ENCODE measurements at places on chromosomes 7 and 10.

- no peak overlapping the region for H3K4me3 ChIP-seq
- H3K4me1 ChIP-seq: peaks cover 29% of the 10 kb centered on the region
- H3K27me3 ChIP-seq: peaks cover 59% of the 10 kb centered on the region
- no peak for DNase-seq
- H3K36me3 ChIP-seq: no peaks in the 10 kb centered on the region
Measured at GRCh38 chr10:99522470-99523250, 10.1 kb upstream of the NKX2-3 start.

- H3K4me3 ChIP-seq: no peak overlapping the region
- no peaks in the 10 kb centered on the region for H3K36me3 ChIP-seq
- H3K27me3 ChIP-seq: no peaks in the 10 kb centered on the region
- H3K27ac ChIP-seq: no peak overlapping the region
- DNase-seq: no peak
- H3K4me1 ChIP-seq: no peaks in the 10 kb centered on the region
Measured at GRCh38 chr10:79047875-79048638, 20.7 kb upstream of the ZMIZ1 start.

DNA sequence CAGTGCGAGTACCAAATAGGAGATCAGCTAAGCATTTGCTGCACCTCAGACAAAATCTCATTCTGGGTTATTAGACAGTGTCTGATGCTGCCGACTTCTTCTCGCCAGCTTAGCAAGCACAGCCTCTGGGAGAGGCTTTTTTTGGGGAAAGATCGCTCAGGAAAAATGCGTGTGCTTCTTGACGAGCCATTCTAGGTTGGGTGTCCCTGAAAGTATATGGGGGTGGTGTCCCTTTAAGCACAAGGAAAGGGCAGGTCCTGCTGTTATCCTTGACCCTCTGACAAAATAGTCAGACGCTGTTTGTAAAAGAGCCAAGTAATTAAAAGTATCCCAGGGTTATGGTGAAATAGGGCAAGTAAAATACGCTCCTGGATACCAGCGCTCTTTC lies 540.1 kb upstream of the FZD8 start:
- no peaks in the 10 kb centered on the region for H3K36me3 ChIP-seq
- no peaks in the 10 kb centered on the region for H3K27me3 ChIP-seq
- H3K4me3 ChIP-seq: no peak overlapping the region
- H3K27ac ChIP-seq: peak overlapping the region; percentile 2

DNA sequence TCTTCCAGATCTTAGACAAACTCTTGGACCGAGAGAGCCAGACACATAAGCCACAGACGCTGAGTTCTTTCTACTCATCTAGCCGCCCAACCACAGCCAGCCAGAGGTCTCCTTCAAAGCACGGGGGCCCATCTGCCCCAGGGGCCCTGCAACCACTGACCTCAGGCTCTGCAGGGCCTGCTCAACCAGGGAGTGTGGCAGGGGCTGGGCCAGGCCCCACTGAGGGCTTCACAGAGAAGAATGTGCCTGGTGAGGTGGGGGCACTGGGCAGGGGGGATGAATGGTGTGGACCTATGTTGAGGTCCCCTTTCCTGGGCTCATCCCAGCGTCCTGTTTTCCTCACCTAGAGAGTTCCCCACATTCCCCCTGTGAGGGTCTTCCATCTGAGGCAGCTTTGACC lies 11.4 kb downstream of the ZSWIM8 start:
- no peak overlapping the region for H3K4me3 ChIP-seq
- H3K27ac ChIP-seq: no peak overlapping the region
- no peaks in the 10 kb centered on the region for H3K4me1 ChIP-seq
- peaks cover 93% of the 10 kb centered on the region for H3K36me3 ChIP-seq
- DNase-seq: no peak
- H3K27me3 ChIP-seq: no peaks in the 10 kb centered on the region

DNA sequence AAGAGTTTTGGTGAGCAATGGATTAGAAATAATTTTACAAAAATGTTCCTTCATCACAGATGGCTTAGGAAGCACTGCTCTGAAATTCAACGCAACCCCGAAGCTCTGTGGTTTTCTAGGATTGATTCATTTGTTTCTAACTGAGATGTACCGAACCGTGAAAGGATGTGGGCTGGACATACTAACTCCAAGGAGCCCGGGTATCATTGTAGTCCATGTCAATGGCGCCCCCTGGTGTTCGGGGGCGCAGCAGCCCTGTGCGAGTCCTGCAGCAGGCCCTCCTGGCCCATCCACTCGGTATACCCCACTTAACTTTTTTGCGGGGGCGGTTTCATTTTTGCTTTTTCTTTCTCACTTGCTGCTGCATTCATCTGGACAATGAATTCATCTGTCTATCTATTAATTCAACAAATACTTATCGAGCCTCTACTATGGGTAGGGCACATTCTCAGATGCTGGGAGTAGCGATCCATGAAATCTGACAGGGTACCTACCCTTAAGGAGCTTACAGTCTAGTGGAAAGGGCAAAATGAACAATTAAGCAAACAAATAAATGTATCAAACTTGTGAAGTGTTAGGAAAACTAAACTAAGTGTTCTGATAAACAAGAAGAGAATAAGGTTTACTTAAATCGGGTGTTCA lies 25.2 kb upstream of the ITPRID1 start:
- H3K27me3 ChIP-seq: no peaks in the 10 kb centered on the region
- H3K27ac ChIP-seq: no peak overlapping the region
- no peak for DNase-seq
- no peaks in the 10 kb centered on the region for H3K4me1 ChIP-seq
- no peaks in the 10 kb centered on the region for H3K36me3 ChIP-seq
- H3K4me3 ChIP-seq: no peak overlapping the region

- H3K27ac ChIP-seq: no peak overlapping the region
- no peaks in the 10 kb centered on the region for H3K36me3 ChIP-seq
- no peak overlapping the region for H3K4me3 ChIP-seq
- no peaks in the 10 kb centered on the region for H3K4me1 ChIP-seq
- H3K27me3 ChIP-seq: no peaks in the 10 kb centered on the region
Measured at GRCh38 chr10:86267286-86268195, 99.1 kb downstream of the GRID1 start.

GRCh38 chr10:72277996-72278667 lies 4.4 kb downstream of the DDIT4 start:
- no peak for DNase-seq
- H3K27me3 ChIP-seq: no peaks in the 10 kb centered on the region
- H3K4me3 ChIP-seq: no peak overlapping the region
- H3K36me3 ChIP-seq: peaks cover 26% of the 10 kb centered on the region
- peaks cover 26% of the 10 kb centered on the region for H3K4me1 ChIP-seq

DNA sequence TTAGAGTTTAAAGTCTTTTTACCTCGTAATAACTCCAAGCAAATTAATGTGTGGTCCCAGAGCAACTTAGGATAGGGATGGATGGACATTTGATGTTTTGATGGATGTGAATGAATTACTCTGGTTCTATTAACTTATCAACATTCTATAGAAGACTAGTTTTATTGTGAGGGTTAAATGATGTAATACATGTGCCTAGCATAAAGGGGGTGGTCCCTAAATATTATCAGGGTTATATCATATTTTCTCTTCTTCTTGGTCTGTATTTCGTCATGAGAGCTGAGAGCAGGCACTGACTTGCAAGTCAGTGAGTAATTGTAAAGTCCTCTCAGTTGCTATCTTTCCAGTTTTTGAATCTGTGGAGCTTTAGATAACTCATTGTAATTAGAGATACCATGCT lies 219.3 kb downstream of the GATA3 start:
- H3K4me1 ChIP-seq: no peaks in the 10 kb centered on the region
- no peaks in the 10 kb centered on the region for H3K27me3 ChIP-seq
- no peak overlapping the region for H3K27ac ChIP-seq
- DNase-seq: no peak
- no peaks in the 10 kb centered on the region for H3K36me3 ChIP-seq

DNA sequence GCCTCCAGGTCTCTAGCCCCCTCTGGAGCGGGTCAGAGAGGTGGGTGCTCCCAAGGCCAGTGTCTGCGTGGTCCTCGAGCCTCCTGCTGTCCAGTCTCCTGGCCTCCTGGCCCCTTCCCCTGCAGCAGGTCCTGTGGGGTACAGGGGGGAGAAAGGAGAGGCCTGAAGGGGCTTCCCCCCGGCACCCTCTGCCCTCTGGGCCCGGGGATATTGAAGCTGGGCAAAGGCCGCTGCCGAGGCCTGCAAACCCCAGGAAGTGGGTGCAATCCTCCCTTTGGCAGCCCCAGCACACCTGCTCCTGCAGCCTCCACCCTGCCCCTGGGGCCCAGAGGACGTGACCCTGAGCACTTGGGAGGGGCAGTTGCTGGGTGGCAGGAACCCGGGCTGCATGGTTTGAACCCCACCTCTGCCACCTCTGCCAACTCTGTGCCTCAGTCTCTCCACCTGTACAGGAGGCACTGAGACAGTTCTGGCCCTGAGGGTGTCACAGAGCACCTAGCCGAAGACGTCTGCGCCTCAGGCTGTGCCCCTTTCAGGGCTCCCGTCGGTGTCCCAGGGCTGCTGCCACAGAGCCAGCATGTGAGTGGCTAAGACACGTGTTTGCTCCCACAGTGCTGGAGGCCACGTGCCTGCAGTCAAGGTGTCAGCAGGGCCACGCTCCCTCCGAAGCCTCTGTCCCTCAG lies 59.1 kb upstream of the INPP5A start:
- H3K27me3 ChIP-seq: no peaks in the 10 kb centered on the region
- peaks cover 13% of the 10 kb centered on the region for H3K4me1 ChIP-seq
- no peak overlapping the region for H3K27ac ChIP-seq
- DNase-seq: no peak
- no peak overlapping the region for H3K4me3 ChIP-seq

- no peaks in the 10 kb centered on the region for H3K4me1 ChIP-seq
- H3K4me3 ChIP-seq: no peak overlapping the region
- peaks cover 32% of the 10 kb centered on the region for H3K36me3 ChIP-seq
Measured at GRCh38 chr10:98425511-98426352, 10.8 kb upstream of the PYROXD2 start.

DNA sequence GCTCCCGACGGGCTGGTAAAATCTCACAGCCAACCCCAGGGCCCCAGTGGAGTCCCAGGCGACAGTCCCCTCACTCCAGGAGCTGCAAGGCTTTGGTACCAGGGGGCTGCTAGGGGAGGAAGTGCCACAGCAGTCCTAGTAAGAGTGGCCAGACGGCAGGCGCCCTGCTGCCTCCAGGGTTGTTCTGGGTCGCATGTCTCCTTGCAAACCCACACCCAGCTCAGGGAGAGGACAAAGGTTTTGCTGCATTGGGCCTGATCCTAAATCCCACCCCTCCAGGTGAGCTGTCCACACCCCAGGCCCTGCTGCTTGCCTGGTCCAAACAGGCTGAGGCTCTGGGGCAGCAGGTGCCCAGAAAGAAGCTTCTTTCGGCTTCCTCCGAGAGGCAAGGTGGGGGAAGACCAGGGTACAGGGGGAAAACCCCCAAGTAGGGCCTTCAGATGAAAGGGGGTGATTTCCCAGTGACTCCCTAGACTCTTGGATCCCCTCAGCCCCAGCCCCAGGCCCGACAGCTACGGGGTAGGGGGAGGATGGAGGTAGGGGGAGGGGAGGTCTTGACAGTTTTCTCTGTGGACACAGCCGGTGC lies 4.2 kb upstream of the KCP start:
- peak overlapping the region; percentile 10 for H3K4me3 ChIP-seq
- no peaks in the 10 kb centered on the region for H3K4me1 ChIP-seq
- no peak for DNase-seq
- peaks cover 17% of the 10 kb centered on the region for H3K27me3 ChIP-seq

- no peaks in the 10 kb centered on the region for H3K27me3 ChIP-seq
- no peaks in the 10 kb centered on the region for H3K36me3 ChIP-seq
- no peak for DNase-seq
- H3K4me1 ChIP-seq: peaks cover 9% of the 10 kb centered on the region
- no peak overlapping the region for H3K4me3 ChIP-seq
Measured at GRCh38 chr7:133789974-133790373, 337.2 kb upstream of the LRGUK start.

GRCh38 chr7:101803203-101804087 lies 14.0 kb upstream of the CUX1 start:
- H3K36me3 ChIP-seq: no peaks in the 10 kb centered on the region
- DNase-seq: no peak
- no peak overlapping the region for H3K4me3 ChIP-seq
- no peak overlapping the region for H3K27ac ChIP-seq
- no peaks in the 10 kb centered on the region for H3K27me3 ChIP-seq

DNA sequence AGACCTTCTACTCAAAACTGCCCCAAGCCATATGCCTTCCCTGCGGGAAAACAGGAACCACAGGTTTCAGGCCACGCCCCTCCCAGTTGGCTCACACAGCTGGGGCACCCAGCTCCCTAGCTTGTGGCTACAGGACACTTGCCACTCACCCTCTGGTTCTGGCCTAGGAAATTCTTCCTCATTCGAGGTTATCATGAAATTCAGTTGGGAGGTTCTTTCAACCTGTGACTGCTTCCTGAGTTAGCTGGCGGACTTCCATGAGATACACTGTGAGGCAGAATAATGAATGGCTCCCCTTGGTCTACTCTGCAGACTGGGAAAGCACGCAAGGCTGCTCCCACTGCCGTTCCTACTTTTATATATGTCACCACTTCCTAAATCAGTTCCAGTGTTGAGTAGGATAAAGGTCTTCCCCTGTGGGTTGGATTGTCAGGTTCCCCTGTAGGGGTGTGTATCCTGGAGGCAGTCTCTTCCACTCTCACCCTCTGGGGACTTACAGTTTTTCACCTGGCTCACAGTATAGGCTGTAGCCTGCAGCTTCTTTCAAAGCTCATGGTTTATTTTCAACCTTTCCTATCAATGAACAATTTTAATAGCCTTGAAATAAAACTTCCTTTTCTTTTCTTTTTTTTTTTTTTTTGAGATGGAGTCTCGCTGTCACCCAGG lies 37.0 kb downstream of the GPR22 start:
- H3K4me1 ChIP-seq: peaks cover 10% of the 10 kb centered on the region
- H3K36me3 ChIP-seq: no peaks in the 10 kb centered on the region
- DNase-seq: no peak
- H3K4me3 ChIP-seq: no peak overlapping the region
- H3K27me3 ChIP-seq: no peaks in the 10 kb centered on the region
